ENCODE measurements at places on chromosomes 5 and 9.

DNA sequence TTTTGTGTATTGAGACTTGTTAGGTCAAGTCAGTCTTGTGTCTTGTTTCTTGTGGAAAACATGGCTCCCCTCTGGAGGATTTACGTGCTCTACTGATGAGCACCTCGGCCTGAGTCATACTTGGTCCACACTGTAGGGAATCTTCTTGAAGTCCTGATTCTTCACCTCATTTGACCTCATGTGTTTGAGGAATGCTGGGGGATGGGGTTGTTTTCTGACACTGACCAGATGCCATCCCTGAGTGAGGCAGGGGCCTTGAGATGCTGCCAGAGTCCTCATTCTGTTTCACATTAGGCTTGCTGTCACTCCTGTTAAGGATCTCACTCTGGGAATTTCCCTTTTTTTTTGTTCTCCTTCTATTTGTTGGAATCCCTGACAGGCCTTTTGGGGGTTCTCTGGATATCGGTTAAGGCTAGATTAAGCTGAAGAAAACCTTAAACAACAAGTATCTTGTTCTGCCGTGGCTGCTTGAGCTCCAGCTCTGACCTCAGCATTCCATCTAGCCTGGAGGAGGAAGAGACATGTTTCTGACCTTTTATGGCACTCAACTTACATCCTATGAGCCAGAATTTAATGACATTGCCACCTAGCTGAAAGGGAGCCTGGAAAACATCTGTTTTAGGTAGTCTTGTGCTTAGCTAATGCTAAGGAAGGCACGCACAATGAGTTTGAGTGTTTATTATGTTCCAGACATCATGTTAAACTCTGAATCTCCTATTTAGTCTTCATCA lies 20.6 kb downstream of the TCOF1 start:
- DNase-seq = peak; percentile 91

DNA sequence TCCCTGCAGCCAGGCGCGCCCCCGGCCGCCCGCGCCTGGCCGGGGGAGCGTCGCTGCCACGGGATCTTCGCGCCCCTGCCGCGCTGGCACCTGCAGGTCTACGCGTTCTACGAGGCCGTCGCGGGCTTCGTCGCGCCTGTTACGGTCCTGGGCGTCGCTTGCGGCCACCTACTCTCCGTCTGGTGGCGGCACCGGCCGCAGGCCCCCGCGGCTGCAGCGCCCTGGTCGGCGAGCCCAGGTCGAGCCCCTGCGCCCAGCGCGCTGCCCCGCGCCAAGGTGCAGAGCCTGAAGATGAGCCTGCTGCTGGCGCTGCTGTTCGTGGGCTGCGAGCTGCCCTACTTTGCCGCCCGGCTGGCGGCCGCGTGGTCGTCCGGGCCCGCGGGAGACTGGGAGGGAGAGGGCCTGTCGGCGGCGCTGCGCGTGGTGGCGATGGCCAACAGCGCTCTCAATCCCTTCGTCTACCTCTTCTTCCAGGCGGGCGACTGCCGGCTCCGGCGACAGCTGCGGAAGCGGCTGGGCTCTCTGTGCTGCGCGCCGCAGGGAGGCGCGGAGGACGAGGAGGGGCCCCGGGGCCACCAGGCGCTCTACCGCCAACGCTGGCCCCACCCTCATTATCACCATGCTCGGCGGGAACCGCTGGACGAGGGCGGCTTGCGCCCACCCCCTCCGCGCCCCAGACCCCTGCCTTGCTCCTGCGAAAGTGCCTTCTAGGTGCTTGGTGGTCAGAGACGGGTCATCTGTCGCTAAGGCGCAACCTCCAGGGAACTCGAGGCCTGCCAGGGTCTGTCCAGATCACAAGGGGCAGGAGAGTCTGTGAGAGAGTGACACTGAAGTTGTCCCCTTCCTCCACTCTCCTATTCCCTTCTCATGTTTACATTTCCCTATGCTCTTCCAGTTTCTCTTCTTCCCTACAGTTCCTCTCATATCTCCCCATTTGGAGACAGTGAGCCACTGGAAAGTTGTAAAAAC lies 1.3 kb downstream of the GPR150 start:
- DNase-seq = no peak

GRCh38 chr9:99162759-99163364 lies 57.9 kb downstream of the TGFBR1 start:
- DNase-seq = no peak

DNA sequence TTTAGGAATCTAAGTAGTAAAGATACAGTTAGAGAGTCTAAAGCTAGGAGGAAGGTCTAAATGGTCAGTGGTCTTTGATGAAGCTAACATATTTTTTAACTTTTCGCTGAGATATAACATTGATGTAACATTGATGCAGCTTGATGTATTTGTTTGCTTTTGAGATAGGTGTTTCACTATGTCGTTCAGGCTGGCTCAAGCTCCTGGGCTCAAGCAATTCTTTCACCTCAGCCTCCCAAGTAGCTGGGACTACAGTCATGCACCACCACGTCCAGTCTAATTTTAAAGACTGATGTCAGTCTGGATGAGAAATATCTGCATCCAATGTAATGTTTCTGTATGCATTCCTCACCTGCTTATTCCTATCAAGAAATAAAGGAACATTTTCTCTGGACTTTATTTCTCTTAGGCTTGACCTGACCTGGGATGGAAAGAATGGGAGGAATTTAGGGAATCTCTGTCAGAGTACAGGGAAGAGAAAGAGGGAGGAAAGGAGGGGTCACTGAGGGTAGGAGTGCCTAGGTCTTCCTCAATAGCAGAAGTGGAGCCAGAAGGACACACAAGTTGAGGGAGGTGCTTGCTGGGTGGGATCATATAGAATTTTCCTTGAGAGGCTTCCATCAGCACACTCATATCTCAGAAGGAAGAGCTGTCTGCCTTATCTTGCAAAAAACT lies 101.5 kb upstream of the GPBP1 start:
- DNase-seq = no peak

DNA sequence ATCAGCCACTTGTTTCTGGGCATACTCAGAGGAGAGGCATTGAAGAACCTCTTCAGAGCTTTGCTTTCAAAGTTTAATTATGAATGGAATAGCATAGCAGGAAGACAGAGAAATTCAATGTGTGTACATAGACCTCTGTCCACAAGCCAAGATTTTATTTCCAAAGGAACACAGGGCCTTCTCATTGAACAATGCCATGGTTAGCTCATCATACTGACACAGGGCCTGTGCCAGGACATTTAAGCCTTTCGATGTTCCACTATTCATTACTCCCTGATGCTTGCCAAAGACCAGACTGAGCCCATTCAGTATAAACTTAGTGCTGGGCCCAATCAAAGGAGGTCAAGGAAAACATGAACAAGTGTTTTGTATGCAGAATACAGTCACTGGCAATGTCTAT lies 280.8 kb downstream of the FBXL17 start:
- no peak for DNase-seq

GRCh38 chr9:8172000-8172399 lies 372.4 kb upstream of the DMAC1 start:
- no peak for DNase-seq

DNA sequence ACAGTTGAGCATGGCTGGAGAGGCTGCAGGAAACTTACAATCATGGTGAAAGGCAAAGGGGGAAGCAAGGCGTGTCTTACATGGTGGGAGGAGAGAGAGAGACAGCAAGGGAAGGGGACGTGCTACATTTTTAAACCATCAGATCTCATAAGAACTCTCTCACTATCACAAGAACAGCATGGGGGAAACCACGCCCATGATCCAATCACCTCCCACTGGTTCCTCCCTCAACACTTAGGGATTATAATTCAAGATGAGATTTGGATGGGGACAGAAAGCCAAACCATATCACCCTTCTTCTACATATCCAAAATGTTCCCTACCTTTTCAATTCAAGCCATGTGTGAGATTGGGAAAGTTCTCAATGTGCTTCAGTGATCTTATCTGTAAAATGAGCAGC lies 22.9 kb upstream of the GLRX start:
- DNase-seq = no peak
